Activated naive CD8-positive, alpha-beta T cell treated with anti-CD3 and anti-CD28 coated beads for 36 hours (primary cell): ENCODE measurements at places on chromosomes 12 and 14. TPM values are rescaled to one million over a fixed set of nuclear protein-coding genes. Genes with fewer than 3 reads are reported as not detected.

SMCO2 gene
- not detected for total RNA-seq

DNA sequence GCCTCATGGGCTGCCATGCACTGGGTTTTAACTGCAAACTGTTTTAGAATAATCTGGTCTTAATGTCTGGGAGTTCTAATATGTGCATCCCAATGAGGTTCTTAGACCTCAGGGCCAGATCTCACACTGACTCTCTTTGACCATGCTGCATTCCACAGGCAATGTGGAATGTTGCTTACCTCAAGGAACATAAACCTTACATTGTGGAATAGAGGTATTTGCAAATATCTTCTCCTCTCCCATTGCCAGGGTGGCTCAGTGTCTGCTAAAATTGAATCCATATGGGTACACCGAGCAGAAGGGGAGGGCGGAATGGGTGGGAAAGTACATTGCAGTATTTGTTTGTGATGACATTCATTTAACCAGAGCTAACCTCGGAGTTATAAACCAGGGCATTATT lies 78.6 kb downstream of the CHST11 start:
- H3K27ac ChIP-seq = no peak overlapping the region
- no peaks in the 10 kb centered on the region for H3K27me3 ChIP-seq
- no peak overlapping the region for H3K4me3 ChIP-seq
- DNase-seq = no peak

DNA sequence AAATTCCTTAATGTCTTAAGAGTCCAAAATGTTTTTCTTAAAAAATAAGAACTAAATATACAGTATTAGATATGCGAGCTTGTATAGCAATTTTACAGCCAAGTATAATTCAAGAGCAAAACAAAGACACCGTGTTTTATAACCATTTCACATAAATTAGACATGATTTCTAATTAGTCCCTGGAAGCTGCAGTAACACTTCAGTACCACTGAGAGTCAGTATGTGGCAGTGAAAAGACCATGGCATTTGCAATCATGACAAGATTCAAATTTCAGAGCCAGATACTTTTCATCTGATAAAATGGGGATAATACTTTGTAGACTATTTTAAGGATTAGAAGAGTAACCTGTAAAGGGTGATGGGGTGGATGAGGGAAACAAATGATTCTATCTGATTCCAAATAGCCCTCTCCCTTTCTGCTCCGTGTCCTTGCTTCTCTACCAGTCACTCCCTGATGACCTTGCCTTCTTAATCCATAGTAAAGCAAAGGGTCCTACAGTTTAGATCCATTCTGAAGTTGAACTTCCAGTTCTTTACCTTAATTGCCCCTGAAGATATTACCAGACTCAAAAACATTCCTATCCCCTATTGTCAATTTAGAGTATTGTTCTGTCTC lies 145.4 kb upstream of the ABCD2 start:
- H3K4me1 ChIP-seq = no peaks in the 10 kb centered on the region
- H3K27me3 ChIP-seq = no peaks in the 10 kb centered on the region
- no peaks in the 10 kb centered on the region for H3K36me3 ChIP-seq

KDM5A gene
- 58.3 TPM for total RNA-seq

DNA sequence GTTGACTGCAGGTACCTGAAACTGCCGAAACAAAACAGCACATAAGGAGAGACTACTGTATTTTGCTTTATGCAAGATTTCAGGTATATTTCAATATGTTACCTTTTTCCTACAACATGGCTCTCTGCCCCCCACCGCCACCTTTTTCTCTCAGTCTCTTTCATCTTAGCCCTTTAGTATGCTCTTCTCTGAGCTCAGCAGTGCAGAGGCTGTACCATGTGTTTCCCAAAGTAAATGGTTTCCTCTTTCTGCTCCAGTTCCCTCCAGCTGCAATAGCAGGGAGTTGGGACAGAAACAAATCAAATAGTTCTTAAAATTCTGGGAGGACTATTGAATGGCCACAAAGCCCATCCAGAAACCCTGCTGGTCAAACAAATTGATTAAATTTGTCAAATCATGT lies 4.3 kb downstream of the AMN1 start:
- H3K27me3 ChIP-seq = no peaks in the 10 kb centered on the region
- peak overlapping the region; percentile 50 for H3K27ac ChIP-seq
- H3K4me1 ChIP-seq = peaks cover 53% of the 10 kb centered on the region
- peak overlapping the region; percentile 57 for H3K4me3 ChIP-seq
- DNase-seq = no peak

MYF5 gene
- total RNA-seq = not detected

POTEM gene
- not detected for total RNA-seq

- no peak overlapping the region for H3K4me3 ChIP-seq
- no peak for DNase-seq
- H3K27ac ChIP-seq = peak overlapping the region; percentile 56
- H3K27me3 ChIP-seq = no peaks in the 10 kb centered on the region
- H3K4me1 ChIP-seq = peaks cover 30% of the 10 kb centered on the region
These were observed 17.4 kb downstream of the CDKN1B start for GRCh38 chr12:12734561-12735071.

- H3K4me1 ChIP-seq = no peaks in the 10 kb centered on the region
- no peak overlapping the region for H3K4me3 ChIP-seq
- H3K27ac ChIP-seq = no peak overlapping the region
- H3K36me3 ChIP-seq = no peaks in the 10 kb centered on the region
- no peak for DNase-seq
- H3K27me3 ChIP-seq = peaks cover 15% of the 10 kb centered on the region
These were observed 9.0 kb upstream of the DCD start for GRCh38 chr12:54657105-54657607.

DNA sequence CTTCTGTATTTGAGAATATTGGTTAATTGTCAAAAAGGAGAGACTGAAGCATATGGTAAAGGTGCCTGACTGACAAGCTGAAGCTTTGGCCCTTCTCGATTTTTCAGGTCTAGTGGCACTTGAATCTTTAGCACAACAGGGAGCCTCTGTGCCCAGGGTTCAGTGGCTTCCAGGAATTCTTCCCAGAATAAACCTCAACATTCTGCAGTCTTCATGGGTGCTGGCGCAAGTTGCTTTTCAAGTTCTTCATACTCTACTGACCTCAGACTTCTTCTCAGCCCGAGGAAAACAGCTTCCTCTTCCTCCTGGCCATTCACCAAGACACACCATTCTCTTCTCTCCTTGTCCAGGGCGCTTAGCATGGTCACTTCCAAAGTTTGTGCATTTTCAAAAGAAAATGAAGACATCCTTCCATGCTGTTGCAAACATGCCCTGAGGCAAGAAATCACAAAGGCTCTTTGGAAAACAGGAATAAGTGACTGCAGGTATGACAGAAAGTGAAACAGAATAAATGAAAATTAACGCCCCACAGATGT lies 89.9 kb downstream of the MGST1 start:
- no peak overlapping the region for H3K4me3 ChIP-seq
- DNase-seq = no peak
- H3K36me3 ChIP-seq = no peaks in the 10 kb centered on the region
- H3K27me3 ChIP-seq = no peaks in the 10 kb centered on the region

DNA sequence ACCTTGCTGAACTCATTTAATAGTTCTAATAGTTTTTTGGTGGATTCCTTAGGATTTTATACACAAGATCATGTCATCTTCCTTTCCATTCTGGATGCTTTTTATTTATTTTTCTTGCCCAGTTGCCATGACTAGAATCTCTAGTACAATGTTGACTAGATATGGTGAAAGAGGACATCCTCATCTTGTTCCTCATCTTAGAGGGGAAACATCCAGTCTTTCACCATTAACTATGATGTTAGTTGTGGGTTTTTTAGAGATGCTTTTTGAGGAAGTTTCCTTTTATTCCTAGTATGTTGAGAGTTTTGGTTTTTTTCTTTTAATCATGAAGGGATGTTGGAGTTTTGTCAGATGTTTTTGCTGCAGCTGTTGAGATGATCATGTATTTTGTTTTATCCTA lies 8.7 kb downstream of the ANKRD13A start:
- peaks cover 81% of the 10 kb centered on the region for H3K4me1 ChIP-seq
- peak overlapping the region; percentile 12 for H3K27ac ChIP-seq
- no peak overlapping the region for H3K4me3 ChIP-seq
- H3K27me3 ChIP-seq = no peaks in the 10 kb centered on the region
- H3K36me3 ChIP-seq = peaks cover 40% of the 10 kb centered on the region

PMCH gene
- 0.68 TPM for total RNA-seq

APOLD1 gene
- 2.3 TPM for total RNA-seq

TULP3 gene
- total RNA-seq = 6.2 TPM

DNA sequence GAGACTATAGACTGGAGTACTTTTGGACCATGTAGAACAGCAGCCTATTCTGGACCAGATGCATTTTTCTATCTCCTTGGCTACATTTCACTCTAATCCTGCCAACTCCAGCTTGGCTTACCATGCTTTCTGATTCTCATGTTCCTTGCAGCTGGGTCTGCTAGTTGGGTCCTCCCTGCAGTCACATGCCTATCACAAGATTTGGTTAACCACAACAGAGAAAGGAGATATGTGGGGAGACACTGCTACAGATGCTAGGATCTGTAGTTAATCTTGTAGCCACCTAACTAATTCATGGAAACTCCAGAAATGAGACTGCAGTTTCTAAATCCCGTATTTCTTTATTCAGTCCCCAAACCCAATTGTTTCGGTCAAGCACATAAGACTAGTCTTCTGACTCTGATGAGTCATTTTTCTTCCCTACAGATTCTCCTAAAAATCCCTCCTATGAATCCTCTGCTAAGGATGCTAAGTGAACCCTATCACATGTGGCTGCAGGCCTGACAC lies 410.6 kb downstream of the DAD1 start:
- H3K27me3 ChIP-seq = no peaks in the 10 kb centered on the region
- no peaks in the 10 kb centered on the region for H3K4me1 ChIP-seq
- DNase-seq = no peak
- peaks cover 3% of the 10 kb centered on the region for H3K36me3 ChIP-seq
- no peak overlapping the region for H3K27ac ChIP-seq

SIX1 gene
- total RNA-seq = not detected

GRCh38 chr12:68100241-68100640 lies 59.3 kb downstream of the IFNG start:
- no peak for DNase-seq
- H3K27ac ChIP-seq = no peak overlapping the region
- peaks cover 5% of the 10 kb centered on the region for H3K27me3 ChIP-seq
- H3K4me1 ChIP-seq = peaks cover 4% of the 10 kb centered on the region
- no peak overlapping the region for H3K4me3 ChIP-seq

DNA sequence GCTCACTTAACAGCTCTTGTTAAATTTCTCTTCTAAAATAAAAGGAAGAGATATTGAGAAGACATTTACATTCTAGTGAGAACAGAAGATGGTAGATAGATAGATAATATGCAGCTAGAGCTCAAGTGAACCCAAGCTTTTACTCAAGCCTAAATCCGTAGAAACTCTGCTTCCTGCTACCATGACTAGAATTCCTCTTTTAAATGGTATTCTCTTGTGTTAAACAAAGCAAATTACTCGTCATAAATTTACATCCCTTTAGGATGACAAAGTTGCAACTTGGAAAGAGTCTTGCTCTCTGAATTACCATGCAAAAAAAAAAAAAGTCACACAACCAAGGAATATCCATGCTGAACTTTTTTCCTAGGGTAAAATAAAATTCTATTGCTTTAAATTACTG lies 160.7 kb upstream of the LRFN5 start:
- no peaks in the 10 kb centered on the region for H3K36me3 ChIP-seq
- no peaks in the 10 kb centered on the region for H3K27me3 ChIP-seq
- no peak overlapping the region for H3K4me3 ChIP-seq
- H3K27ac ChIP-seq = no peak overlapping the region
- H3K4me1 ChIP-seq = no peaks in the 10 kb centered on the region

- H3K4me3 ChIP-seq = no peak overlapping the region
- H3K4me1 ChIP-seq = peaks cover 11% of the 10 kb centered on the region
These were observed 25.1 kb downstream of the C12orf42 start for GRCh38 chr12:103470664-103471063.

APOF gene
- not detected for total RNA-seq
